Neural crest cell (in vitro differentiated cells): ENCODE measurements at places on chromosomes 5 and 9.
A peak's percentile ranks its signal among the peaks of the same experiment; 100 is the strongest.

DNA sequence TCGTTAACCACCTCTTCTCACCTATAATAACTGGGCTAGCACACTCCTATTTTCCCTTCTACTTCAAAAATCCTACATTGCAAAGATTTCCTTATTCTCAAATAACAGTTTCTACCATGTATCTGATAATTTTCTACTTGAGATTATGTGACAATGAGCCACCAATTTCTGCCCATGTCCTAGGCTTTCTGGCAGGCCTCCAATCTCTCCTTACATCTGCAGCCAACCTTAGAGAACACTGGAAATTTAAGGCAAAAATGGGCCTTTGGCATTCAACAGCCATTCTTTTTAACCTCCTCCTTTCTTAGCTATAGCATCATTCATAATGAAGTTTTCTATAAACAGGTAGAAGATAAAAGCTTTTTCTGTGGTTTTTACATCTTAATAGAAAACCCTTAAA is 225.1 kb downstream of the ARRDC3 start:
- DNase-seq: no peak

GRCh38 chr5:15501091-15501791 is 1.3 kb downstream of the FBXL7 start:
- peak; percentile 46 for DNase-seq

DNA sequence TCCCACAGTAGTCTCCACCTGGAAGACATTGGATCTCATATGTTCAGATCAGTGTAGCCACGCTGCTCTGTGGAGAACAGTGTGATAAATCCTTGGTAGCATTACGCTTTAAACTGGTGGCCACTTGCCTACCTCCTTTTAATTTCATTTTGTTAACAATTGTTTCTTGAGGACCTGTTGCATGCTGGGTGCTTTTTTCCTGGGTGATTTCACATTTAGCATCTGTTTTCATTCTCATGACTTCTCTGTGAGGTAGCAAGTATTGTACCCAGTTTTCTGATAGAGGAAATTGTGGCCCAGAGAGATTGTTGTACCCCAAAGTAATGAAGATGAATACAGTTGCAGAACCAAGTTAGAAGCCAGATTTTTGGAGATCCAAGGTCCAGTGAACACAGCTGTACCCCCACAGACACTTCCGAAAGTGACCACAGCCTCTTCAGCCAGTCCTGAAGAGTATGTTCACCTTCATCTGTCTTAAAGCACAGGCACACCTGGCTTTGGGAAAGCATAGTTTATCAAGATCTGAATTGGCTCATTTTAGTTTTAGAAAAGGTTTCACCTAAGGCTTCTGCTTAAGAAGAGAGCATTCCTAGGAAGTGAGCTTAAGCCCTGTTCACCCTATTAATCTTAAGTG is 75.2 kb downstream of the F2RL2 start:
- DNase-seq: no peak

GRCh38 chr5:53364061-53364460 is 116.4 kb upstream of the FST start:
- DNase-seq: no peak

DNA sequence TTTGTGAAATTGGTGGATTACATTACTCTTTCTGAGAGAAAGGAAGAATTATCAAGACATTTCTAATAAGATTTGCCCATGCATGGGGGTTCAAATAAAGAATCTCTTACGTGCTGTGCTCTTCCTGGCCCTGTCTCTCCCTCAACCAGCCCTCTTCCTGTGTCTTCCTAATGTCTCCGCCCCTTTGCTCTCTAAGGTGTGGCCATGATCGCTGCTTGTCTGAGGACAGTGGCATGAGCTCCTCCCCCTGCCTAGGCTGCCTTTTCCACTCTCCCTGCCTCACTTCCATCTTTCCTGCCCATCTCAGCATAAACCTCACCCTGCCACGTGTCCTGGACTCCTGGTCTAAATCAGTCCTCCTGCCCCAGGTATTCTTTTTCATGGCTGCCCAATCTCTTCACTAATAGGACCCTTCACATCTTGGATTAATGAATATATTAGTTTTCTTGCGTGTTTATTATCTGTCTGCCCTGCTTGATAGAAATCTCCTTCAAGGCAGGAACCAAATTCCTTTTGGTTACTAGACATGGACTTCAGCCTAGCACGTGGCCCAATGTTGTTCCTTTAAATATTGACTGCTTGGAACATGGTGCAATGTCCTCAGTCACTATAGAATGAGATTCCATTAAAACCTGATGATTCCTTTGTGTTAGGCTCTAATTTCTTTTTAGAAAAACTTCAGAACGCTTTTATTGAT is 122.3 kb downstream of the MTRR start:
- DNase-seq: no peak

GRCh38 chr9:74218385-74219063 is 278.6 kb upstream of the RORB start:
- DNase-seq: no peak

DNA sequence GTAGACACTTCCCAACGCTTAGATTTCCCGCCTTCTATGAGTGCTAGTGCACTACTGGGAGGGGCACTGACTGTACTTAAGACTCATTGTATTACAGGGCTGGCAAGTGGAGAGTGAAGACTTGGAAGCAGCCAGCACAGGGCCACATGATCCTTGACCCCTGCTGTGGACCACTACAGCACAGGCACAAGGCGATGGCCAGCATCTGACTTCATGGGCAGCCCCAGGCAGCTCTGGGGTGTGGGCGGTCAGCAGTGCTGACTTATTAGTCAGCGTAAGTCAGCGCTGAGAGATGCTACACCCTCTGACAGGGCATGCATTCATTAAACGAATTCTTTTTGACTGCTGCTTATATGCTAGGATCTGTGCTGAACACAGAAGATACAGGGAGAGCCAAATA is 9.3 kb downstream of the SLC46A2 start:
- no peak for DNase-seq

DNA sequence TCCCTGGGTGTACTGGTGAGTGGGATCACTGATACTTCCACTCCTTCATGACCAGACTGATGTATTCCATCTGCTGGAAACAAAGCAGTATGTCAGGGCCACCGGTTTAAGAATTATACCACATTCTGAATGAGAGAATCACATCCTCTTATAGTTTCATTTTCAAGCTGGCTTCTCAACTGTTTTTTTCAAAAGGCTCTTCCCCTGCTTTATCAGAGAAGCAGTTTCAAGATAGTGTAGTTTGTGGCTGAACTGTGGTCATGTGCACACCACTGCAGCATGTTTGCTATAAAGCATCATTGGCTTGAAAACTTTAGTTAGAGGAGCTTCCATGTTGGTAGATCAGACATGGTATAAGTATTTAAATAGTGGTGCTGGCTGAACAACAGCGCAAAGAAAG is 450.5 kb upstream of the CDH10 start:
- no peak for DNase-seq

- no peak for DNase-seq
Observed at GRCh38 chr5:111232311-111233051, 8.3 kb downstream of the CAMK4 start.

GRCh38 chr9:72443855-72444254 is 77.6 kb upstream of the TMC1 start:
- no peak for DNase-seq

- DNase-seq: no peak
Observed at GRCh38 chr9:72464857-72465592, 56.4 kb upstream of the TMC1 start.

- DNase-seq: no peak
Observed at GRCh38 chr5:128586848-128587247, 48.8 kb upstream of the FBN2 start.

GRCh38 chr5:123696921-123697341 is 185.0 kb downstream of the CSNK1G3 start:
- no peak for DNase-seq

GRCh38 chr5:76974785-76975184 is 21.9 kb downstream of the CRHBP start:
- DNase-seq: no peak

DNA sequence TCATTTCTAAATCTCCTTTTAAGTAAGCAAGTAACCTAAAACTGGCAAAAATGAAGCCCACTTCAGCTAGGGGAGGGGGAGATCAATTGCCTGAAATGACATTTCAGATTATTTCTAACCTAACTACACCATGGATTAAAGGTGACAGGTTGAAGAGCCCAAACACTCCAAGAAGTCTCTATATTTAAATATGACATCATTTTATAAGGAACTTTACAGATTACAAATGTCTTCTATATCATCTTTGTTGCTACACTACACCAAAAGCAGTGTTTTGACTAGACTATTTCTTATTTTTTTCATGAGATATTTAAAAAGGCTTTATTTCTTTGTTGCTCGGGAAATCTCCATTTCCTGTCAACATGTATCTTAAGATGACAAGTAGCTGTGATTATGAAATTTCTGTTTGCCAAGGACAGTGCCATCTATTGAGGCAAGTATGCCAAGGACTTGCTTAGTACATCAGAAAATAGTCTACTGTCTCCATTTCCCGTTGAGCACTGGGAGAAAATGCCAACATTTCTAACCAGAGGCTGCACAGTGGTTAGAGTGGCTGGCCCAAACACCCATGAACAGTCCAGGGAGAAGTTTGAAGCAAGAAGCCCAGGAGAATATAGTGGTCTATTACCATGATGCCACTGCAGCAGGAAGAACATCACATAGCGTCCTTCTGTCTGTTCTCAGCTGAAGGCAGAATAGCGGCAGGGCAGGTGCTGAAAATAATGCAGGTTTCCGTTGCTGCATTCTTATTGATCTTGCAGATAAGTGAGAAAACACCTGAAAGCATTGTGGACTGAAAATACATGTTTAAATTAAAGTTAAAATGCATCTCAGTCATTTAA is 93.4 kb upstream of the ITGA2 start:
- DNase-seq: no peak

DNA sequence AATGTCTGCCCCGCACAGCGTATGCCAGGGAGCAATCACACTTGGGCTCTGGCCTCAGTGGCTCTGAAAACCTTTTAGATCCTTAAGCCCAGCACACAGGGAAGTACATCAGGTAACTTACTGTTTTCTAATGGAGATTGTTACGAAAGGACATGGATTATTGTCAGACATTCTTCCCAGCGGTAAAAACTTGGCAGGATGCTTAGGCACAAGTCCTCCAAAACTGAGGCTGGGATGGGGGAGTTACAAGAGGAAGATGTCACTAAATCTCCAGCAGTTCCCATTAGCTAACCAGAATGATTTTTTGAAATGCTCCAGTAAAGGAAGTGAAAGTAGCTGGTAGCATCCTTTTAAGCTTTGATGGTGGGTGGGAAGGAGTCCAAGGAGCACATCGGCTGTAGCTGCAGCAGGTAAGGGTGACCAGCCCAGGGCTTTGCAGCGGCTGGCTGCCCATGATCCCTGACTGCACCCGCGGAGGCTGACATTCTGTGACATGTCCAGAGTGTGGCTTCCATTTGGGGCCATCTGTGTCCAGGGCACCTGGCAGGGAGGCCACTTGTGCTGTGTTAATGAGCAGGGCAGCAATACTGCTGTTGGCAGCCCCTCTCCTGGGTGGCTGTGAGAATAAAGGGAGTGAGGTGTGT is 165.8 kb downstream of the GADD45G start:
- no peak for DNase-seq

DNA sequence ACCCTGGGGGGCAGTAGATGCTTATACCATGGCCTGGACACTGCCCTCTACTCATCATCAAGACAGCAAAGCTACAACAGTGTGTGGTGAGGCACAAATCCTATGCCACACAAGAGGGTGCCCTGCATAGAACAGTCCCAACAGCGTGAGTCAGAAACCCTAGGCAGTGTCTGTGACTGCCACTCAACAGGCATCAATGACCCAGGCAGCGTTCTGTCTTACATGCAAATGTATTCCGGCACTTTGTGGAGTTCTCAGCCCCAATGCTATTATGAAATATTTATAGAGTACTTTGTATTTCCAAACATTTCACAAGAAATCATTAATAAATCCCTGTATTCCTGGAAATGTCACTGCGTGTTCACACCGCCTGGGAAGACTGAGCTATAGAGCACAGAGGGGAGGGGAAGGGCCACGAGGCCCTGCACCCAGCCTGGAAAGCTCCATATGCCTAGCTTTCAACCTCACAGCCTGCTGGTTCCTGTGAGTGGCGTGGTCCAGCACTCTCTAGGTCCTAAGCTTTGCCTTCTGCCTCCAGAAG is 77.7 kb downstream of the NIPSNAP3B start:
- DNase-seq: no peak

DNA sequence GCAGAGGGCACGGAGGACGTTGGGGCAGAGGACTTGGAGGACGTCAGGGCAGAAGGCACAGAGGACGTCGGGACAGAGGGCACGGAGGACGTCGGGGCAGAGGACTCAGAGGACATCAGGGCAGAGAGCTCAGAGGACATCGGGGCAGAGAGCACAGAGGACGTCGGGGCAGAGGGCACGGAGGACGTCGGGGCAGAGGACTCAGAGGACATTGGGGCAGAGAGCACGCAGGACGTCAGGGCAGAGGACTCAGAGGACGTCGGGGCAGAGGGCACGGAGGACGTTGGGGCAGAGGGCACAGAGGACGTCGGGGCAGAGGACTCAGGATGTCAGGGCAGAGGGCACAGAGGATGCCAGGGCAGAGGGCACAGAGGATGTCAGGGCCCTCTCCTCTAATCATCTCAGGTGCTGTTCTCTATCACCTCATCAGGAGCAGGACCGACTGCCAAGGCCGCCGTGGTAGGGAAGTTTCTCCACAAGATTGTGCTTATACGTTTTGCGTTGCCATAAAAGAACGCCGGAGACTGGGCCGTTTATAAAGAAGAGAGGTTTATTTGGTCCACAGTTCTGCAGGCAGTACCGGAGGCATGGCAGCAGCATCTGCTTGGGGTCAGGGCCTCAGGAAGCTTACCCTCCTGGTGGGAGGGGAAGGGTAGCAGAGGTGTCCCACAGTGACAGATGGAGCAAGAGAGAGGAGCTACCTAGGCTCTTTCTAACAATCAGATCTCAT is 29.4 kb upstream of the ADAMTS2 start:
- DNase-seq: no peak
